ENCODE measurements at places on chromosomes 1 and 21.
A peak's percentile ranks its signal among the peaks of the same experiment; 100 is the strongest.

DNA sequence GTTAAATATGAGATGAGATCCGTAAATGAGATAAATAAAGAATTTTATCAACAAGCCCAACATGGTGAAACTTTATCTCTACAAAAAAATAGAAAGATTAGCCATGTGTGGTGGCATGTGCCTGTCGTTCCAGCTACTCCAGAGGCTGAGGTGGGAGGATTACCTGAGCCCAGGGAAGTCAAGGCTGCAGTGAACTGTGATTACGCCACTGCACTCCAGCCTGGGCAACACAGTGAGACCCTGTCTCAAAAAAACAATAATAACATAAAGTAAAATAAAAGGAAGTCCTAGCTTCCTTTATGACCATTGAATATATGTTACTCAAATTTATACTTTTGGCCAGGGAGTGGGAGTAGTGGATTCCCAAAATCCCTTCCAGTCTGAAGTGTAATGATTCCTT is 48.7 kb upstream of the TEKT2 start:
- DNase-seq: no peak

DNA sequence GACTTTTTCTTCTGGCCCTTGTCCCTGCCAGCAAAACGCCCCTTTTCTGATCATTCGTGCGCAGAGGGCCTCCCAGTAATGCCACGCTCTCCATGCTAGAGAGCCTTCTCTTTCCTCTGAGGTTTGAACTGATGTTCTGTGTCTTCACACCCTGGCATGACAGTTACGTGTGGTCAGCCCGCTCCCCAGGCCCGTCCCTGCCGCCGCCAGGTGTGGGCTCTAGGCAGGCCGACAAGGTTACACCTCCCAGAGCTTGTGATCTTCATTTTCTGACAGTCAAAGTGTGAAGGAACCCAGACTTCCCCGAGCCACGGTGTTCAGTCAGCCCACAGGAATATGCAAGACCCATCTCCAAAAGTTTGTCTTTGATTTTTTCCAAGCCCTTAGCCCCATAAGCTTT is 265.6 kb downstream of the TM2D1 start:
- DNase-seq: no peak

DNA sequence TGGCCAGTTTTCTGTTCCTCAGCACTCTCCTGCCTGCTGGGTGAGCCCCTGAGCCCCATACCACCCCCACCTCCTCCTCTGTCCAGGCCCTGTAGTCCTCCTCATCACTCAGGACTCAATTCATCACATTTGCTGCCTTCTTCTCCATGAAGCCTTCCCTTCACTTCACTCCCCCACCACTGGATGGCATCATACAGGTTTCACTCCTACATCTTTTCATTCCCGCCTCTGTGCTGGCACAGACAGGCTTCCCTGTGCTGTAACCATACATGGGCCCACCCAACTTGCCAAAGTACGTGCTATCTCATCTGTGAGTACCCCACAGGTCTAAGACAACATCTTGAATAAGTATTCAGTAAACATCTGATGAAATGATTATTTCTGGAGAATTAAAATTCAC is 56.9 kb downstream of the SLC45A1 start:
- peak; percentile 51 for DNase-seq

DNA sequence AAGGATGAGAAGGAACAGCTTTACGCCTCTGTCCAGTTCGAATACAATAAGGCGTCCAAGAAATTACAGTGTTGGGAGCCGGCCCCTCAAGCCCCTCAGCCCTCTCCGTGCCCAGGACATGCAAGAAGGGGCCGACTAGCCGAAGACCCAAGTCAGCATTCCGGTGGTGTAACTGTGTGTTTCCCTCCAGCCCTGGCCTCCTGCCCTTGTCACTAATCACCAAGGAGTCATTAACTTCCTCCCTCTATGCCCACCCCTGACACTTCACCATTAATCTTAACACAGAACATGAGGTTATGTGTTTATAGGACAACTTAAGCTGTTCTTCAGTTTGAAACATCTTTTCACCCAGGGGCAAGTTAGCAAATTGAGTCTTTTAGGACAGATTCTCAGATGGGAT is 16.4 kb upstream of the C4BPB start:
- no peak for DNase-seq

DNA sequence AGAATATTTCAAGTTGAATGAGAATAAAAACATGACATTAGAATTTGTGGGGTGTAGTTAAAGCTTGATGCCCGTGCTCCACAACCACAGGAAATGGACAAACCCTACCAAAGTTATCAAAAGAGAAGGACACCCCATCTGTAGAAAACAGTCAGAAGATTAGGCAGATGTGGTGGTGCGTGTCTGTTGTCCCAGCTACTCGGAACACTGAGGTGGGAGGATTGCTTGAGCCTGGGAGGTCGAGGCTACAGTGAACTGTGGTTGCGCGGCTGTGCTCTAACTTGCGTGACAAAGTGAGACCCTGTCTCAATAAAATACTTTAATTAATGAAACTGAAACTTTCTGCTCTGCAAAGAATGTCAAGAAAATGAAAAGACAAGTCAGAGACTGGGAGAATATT is 1.5 kb upstream of the SPATC1L start:
- DNase-seq: no peak

DNA sequence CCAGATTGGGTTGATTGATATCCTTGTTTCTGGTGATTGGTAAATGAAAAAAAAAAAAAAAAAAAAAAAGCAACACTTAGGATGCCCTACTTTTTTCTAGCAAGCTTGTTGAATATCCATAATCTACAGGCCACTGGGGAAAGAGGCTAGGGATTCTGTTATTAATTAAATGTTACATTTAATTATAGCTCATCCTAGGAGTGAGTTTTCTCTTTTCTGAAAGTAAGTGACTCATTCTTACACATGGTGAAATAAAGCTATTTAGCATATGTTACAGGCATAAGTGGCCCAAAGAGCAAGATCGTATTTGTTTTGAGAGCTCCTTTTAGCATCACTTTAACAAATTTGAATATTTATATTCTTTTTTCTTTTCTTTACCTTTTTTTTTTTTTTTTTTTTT is 94.5 kb downstream of the FNBP1L start:
- DNase-seq: peak; percentile 15

- DNase-seq: no peak
These were observed 125.6 kb downstream of the ACBD6 start for GRCh38 chr1:180376800-180377199.

DNA sequence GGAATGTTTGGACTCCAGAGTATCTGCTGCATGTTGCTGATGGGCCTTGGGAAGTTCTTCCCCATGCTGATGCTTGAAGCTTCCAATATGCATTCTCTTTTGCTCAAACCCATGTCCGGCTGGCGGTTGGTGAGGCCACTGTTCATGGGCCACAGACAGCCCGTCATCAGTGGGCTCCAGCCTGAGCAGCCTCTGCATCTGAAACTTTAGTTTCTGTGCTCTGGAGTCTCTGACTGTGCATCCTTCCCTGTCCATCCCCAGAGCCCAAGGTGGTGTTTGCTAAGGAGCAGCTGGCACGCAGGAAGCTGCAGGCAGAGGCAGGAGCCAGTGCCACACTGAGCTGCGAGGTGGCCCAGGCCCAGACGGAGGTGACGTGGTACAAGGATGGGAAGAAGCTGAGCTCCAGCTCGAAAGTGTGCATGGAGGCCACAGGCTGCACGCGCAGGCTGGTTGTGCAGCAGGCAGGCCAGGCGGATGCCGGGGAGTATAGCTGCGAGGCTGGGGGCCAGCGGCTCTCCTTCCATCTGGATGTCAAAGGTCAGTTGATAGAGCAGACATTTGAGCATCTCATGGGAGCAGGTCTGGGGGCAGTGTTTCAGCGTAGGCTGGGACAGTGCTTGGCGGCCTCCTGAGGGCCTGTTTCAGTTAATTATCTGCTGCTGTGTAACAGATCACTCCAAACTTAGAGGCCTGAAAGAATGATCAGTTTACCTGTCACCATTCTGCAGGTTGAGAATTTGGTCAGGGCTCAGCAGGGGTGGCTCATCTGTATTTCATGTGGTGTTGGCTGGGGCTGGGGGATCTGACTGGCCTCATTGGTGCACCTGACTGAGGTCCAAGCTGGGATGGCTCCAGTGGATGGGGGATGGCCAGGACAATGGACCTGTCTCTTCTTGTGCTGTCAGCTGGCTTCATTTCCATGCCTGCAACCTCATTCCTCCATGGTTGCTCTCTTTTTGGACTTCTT is 16.6 kb downstream of the OBSCN start:
- no peak for DNase-seq

- DNase-seq: no peak
These were observed 15.5 kb downstream of the CLIC6 start for GRCh38 chr21:34684174-34684876.

- no peak for DNase-seq
These were observed 94.4 kb downstream of the PATJ start for GRCh38 chr1:61836649-61837048.

- no peak for DNase-seq
These were observed 224.1 kb downstream of the SLC45A1 start for GRCh38 chr1:8541961-8542521.

DNA sequence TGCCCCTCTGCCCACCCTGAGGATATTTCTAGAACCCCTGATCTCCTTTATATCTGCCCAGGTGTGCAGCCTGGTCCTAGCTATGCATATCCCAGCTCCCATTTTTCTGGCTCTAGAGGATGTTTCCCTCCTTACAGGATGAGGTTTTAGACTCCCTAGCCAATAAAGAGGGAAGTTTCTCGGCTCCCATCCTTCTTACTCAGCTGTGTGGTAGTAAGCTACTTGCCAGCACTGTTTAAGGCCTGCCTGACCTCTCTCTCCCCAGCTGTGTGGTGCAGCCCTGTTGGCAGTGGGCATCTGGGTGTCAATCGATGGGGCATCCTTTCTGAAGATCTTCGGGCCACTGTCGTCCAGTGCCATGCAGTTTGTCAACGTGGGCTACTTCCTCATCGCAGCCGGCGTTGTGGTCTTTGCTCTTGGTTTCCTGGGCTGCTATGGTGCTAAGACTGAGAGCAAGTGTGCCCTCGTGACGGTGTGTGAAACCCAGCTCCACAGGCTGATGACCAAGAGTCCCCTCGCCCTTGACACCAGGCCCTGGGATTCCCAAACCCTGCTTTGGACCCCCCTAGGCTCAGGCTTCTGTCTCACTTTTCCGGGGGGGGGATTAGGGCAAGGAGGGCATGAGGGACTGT is 7.8 kb upstream of the P3R3URF start:
- peak; percentile 27 for DNase-seq

DNA sequence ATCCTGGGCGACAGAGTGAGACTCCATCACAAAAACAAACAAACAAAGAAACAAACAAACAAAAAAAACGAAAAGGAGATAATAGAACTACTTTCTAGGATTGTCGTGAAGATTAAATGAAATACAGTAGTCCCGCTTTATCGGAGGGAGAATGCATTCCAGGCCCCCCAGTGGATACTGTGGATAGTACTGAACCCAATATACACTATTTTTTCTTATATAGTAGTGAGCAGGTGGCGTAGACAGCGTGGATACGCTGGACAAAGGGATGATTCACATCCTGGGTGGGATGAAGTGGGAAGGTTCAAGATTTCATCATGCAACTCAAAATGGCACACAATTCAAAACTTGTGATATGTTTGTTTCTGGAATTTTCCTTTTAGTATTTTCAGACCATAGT is 8.0 kb downstream of the SLC35F3 start:
- no peak for DNase-seq

GRCh38 chr1:109777436-109777835 is 13.7 kb upstream of the EPS8L3 start:
- DNase-seq: no peak

GRCh38 chr1:203058676-203058935 is 27.2 kb downstream of the MYOG start:
- no peak for DNase-seq

- no peak for DNase-seq
These were observed 349.1 kb downstream of the SETD4 start for GRCh38 chr21:35711213-35711612.

GRCh38 chr1:212167098-212167497 is 118.1 kb upstream of the PPP2R5A start:
- DNase-seq: peak; percentile 92

DNA sequence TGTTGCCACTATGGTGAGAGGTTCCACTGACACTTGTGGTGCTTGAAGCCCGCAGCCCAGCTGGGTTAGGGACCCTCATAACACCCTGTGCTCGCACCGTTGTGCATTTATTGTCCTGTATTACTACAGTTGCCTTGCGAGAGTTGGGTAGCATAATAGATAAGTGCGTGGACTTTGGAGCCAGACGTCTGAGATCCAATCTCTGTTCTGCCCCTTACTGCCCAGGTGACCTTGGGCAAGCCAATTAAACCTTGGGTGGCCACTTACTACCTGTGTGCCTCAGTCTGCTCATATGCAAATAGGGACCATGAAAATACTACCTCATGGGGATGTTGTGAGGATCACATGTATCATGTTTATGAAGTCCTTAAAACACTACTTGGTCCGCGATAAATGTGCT is 13.3 kb downstream of the C8B start:
- no peak for DNase-seq

All from AG10803 (cell line).